ENCODE measurements at places on chromosomes 13 and 19.

GRCh38 chr19:10390652-10391286, 10.4 kb upstream of the TYK2 start:
- peak; percentile 63 for DNase-seq

- DNase-seq = no peak
These were observed 17.7 kb upstream of the SEMA6B start for GRCh38 chr19:4577020-4577782.

DNA sequence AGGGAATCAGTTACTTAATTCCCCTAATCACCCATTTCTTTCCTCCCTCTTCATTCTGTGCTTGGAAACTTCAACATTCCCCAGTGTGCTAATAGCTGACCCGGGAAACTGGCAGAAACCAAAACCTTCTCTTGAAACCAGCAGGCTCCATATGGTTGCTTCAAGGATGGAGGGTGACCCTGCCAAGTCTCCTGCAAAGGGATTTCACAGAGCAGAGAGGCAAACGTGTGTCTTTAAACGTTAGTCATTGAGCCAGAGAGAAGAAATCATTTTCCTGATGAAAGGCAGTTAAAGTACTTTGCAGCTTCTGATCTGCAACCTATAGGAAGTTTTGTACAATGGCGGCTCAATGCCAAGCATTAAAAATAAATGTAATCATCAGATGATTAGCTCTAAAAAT, 220.9 kb downstream of the POU4F1 start:
- no peak for DNase-seq

DNA sequence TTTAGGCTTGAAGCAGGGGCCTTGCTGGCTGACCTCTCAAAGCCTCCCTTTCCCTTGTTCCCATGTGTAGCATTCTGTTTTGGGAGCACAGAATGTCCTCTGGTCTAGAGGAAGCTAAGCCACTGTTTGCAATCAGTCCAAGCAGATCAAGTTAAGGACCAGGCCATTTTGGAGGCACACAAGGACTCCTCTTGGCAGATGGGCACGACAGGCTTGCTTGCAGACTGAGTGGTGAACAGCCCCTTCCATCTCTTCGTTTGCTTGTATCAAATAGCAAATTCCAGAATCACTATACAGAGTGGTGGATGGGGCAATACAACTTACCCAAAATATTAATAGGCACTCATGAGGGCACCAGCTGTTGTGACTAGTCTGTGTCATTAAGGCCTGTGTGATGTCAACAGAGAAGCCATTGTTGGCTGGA, 215.5 kb upstream of the SERP2 start:
- DNase-seq = no peak

DNA sequence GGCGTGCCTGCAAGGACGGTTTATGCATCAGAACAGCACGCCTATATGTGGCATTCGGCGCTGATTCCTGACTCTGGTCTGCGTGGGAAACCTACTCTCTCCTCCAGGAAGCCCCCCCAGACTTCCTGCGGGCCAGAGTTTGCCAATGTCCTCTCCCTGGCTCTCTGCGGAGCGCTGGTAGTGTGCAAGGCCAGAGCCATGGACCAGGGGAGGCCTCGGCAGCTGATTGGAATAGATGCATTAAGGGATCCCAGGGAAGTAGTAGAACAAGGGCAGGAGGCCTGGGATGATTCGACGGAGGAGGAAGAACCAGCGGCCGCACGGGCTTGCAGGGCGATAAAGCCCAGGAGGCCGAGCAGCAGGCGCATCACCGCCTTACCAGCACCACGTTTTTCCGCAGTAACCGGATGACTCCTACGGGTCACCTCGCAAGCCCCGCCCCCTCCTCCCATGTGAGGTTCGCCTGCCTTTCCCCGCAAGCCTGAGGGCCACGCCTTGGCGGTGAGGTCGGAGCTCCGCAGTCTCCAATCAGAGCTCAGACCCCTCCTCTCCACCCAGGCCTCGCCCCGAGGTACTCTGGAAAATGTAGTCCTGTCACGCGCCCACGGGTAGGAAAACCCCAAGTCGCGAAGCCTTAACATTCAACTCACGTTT, 5.0 kb downstream of the CLEC11A start:
- peak; percentile 68 for DNase-seq

GRCh38 chr13:46031581-46032263, 20.8 kb downstream of the ZC3H13 start:
- DNase-seq = no peak

GRCh38 chr19:11519138-11519537, 9.8 kb downstream of the ECSIT start:
- no peak for DNase-seq

- no peak for DNase-seq
These were observed 343.9 kb downstream of the PCDH9 start for GRCh38 chr13:66886264-66886663.

DNA sequence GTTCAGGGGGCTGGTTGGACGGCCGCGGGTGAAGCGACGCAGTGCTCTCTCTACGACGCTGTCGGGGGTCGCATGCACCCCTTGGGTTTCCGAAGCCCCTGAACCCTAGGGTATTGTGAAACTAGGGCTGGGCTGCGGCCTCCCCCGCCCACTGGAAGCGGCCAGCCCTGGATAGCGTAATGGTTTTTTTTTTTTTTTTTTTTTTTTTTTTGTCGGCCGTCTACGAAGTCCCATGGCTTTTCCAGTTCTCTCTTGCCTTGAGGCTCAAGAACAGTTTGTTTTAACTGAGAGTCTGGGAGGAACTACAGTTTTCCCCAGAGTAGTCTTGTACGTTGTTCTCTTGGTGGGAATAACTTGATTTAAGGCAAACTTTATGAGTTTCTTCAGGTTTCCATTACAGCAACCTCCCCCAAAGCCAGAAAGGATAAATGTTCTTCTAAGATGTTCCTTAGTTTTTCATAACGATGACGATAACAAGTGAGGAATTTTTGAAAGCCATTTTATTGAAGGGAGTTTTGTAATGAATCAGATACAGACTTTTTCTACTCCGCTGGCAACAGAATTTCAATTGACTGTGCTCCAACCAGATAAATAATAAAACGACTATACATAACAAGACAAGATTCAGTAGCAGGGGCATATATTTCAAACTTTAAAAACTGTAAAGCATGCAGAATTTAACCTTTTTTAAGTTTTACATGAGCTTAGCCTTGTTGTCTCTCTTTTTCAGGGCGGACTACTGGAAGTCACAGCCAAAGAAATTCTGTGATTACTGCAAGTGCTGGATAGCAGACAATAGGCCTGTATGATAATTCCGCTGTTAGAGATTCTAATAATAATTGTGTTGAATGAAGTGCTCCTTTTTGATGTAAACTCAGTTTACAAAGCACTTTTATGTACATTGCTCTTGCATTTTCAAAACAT, 867 bp downstream of the WBP4 start:
- DNase-seq = no peak

DNA sequence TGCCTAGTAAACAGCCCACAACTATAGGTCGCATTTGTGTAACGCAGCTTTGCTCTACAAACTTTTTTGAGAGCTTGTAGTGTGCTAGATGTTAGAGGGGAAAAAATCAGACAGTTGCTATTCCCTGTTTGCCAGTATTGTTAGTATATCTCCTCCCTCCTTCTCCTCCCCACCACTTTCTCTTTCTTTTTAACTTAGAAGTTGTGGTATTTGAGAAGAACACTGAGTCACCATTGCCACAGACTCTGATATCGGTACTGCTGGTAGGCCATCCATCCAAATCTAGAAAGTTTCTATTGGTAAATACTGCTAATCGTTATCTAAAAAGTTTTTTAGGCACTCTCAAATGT, 666 bp downstream of the POMP start:
- no peak for DNase-seq

GRCh38 chr13:28012383-28012782, 23.9 kb upstream of the URAD start:
- no peak for DNase-seq

GRCh38 chr13:49452725-49453457, 8.8 kb downstream of the SETDB2 start:
- DNase-seq = no peak

GRCh38 chr19:15249972-15250639, 17.9 kb upstream of the EPHX3 start:
- DNase-seq = no peak

GRCh38 chr19:17555929-17556813, 722 bp downstream of the COLGALT1 start:
- peak; percentile 31 for DNase-seq

DNA sequence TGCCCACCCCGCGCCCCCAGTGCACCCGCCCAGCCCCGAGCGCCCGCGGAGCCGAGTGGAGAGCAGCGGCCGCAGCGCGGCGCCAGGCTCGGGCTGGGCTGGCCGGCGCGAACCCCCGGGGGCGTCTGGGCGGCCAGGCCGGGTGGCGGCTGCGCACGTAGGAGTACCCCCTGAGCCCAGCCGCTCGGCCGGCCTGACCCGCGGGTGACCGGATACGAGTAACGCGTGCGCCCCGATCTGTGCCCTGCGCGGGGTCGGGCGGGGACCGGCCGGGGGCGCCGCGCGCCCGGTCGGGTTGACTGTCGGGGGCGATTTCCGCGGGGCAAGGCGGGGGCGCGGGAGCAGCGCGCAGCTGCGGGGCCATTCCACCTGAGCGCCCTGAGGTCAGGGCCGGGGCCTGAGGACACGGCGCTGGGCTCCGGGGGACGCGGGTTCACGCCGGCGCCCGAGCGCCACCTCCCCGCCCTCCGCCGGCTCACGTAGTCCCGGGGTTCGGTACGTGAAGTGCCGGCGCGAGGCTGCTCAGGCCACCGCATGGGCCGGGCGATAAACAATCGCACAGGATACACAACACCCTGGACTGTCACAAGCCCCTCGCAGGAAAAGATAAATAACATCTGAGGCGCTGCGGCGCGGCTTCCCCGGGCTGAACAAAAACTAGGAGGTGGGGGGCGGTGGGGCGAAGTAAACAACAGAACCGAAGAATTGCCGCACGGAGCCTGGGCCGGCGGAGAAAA, 37.6 kb upstream of the FLT1 start:
- no peak for DNase-seq

DNA sequence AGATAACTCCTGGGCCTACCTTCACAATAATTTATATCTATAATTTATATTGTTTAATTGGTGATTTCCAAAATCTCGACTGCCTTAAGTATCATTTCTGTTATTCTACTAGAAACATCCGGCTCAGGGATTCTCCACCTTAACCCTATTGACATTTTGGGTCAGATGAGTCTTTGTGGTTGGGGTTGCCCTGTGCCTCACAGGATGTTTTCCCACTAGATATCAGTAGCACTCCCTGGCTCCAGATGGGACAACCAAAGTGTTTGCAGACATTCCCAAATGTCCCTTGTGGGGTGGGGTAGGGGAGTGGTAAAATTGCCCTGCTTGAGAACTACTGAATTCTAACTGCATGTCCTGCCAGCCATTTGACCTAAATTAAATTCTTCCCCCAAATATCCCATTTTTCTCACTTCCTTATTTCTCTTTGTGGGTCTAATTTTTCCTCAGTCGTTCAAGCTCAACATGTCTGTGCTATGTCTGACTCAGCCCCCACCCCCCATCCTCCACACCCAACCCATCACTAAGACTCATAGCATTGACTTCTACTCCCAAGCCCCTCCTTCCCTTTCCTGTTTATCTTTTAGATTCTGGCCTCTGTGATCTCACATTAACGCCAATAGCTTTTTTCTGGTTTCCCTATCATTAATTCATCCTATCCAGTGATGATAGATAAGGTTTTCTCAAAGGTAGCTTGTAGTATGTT, 545.1 kb downstream of the EFNB2 start:
- no peak for DNase-seq

GRCh38 chr13:44306371-44307192, 67.0 kb upstream of the SERP2 start:
- no peak for DNase-seq

DNA sequence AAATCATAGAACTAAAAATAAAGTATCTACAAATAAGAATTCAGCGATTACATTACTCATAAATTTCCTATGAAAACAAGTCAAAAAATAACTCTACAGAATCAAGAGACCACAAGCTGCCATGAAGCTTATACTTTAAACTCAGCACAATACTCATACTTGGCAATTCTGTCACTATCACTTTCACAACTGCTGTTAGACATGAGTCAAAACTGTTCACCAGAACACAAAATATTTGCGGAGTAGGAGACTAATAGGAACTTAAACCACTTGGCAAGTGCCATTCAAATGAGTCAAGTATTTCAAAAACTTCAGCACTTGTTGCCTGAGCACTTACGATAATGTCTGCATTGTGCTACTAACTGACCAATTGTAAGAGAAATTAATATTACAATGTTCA, 387.8 kb upstream of the GPC6 start:
- DNase-seq = no peak

DNA sequence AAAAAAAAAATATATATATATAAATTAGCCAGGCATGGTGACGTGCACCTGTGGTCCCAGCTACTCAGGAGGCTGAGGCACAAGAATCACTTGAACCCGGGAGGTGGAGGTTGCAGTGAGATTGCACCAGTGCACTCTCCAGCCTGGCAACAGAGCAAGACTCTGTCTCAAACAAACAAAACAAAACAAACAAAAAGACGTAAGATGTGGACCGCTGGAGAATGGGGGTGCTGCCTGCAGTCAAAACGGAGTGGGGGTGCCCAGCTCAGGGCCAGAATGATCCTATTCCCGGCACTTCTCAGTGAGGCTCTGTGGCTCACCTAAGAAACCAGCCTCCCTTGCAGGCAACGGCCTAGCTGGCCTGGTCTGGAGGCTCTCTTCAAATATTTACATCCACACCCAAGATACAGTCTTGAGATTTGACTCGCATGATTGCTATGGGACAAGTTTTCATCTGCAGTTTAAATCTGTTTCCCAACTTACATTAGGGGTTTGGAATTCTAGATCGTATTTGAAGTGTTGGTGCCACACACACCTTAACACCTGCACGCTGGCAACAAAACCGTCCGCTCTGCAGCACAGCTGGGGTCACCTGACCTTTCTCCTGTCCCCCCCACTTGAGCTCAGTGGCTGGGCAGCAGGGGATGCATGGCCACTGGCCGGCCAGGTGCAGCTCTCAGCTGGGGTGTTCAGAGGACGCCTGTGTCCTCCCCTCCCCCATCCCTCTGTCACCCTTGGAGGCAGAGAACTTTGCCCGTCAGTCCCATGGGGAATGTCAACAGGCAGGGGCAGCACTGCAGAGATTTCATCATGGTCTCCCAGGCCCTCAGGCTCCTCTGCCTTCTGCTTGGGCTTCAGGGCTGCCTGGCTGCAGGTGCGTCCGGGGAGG, at the start of gene F7:
Gene F7 (plus strand): TSS at position 760 of the 889 bp plus-strand sequence. CDS start 51 bp downstream, at position 811.
- DNase-seq = no peak

DNA sequence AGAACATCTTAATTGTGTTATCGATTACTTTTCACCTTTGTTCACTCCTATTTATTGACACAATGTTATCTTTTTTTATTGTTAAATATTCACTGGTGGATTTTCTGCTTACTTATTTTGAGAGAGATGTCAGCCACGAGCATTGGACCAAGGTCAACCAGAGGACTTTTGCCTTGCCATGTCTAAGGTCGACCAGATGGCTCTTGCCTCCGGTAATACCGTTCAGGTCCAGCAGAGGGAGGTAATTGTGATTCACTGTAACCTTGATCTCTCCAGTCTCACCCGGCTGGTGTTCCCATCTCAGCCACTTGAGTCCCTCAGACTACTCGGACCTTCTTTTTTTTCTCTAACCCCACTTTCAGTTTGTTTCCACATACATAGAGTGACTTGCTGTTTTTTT, 1438.1 kb downstream of the UQCRFS1 start:
- no peak for DNase-seq

Measured in activated gamma-delta T cell treated with Interleukin-2 at 50 U/mL for 16 hours (primary cell).